ENCODE measurements at places on chromosomes 16 and 17. TPM values are rescaled to one million over a fixed set of nuclear protein-coding genes. Genes with fewer than 3 reads are reported as not detected.

GCGR gene
- not detected for total RNA-seq

FADS6 gene
- total RNA-seq: not detected

OTOP2 gene
- not detected for total RNA-seq

SCGB1C2 gene
- not detected for total RNA-seq

NOB1 gene
- 95.2 TPM for total RNA-seq

DOC2A gene
- total RNA-seq: 0.34 TPM

EIF3C gene
- 817 TPM for total RNA-seq

ADGRG1 gene
- 6.0 TPM for total RNA-seq

BICDL2 gene
- total RNA-seq: 0.40 TPM

CLEC18A gene
- total RNA-seq: 0.81 TPM

FBXL19 gene
- total RNA-seq: 22.2 TPM

CCL1 gene
- 0.67 TPM for total RNA-seq

KRT32 gene
- total RNA-seq: not detected

LRRC36 gene
- total RNA-seq: 0.63 TPM

SMTNL2 gene
- not detected for total RNA-seq

CHST6 gene
- total RNA-seq: not detected

KRT23 gene
- total RNA-seq: not detected

LMF1 gene
- total RNA-seq: 15.4 TPM

IRX5 gene
- 0.17 TPM for total RNA-seq

NPIPA2 gene
- 4.7 TPM for total RNA-seq

KAT7 gene
- 60.5 TPM for total RNA-seq

ADORA2B gene
- 0.27 TPM for total RNA-seq

CCDC40 gene
- total RNA-seq: 1.00 TPM

NPTX1 gene
- 1.2 TPM for total RNA-seq

GDPD3 gene
- 9.9 TPM for total RNA-seq

TBC1D28 gene
- total RNA-seq: not detected

TEX14 gene
- 0.17 TPM for total RNA-seq

P2RX1 gene
- total RNA-seq: 0.44 TPM

GAS2L2 gene
- not detected for total RNA-seq

VAT1L gene
- not detected for total RNA-seq

DUS2 gene
- total RNA-seq: 29.2 TPM

TBC1D16 gene
- total RNA-seq: 5.4 TPM

HYDIN gene
- total RNA-seq: not detected

SECTM1 gene
- 12.2 TPM for total RNA-seq

PRSS21 gene
- 4.7 TPM for total RNA-seq

ST6GALNAC2 gene
- 0.19 TPM for total RNA-seq

HSD17B1 gene
- total RNA-seq: 0.52 TPM

VMO1 gene
- not detected for total RNA-seq

VWA3A gene
- total RNA-seq: not detected

ACE gene
- total RNA-seq: 2.6 TPM

IKZF3 gene
- 52.0 TPM for total RNA-seq

MAF gene
- 360 TPM for total RNA-seq

TBX6 gene
- total RNA-seq: 2.9 TPM

NLK gene
- 6.8 TPM for total RNA-seq

CCL2 gene
- total RNA-seq: not detected

IGFBP4 gene
- total RNA-seq: 14.6 TPM

CEMP1 gene
- total RNA-seq: not detected

NPIPA3 gene
- total RNA-seq: 2.1 TPM

HOXB13 gene
- total RNA-seq: not detected

IFI35 gene
- 66.0 TPM for total RNA-seq

CHRNE gene
- 0.56 TPM for total RNA-seq

BRD7 gene
- 103 TPM for total RNA-seq

ALOX12 gene
- total RNA-seq: not detected

CCDC200 gene
- total RNA-seq: not detected

CMTM3 gene
- 64.6 TPM for total RNA-seq

EIF5A gene
- total RNA-seq: 774 TPM

FN3K gene
- total RNA-seq: 2.3 TPM

MYH4 gene
- not detected for total RNA-seq

Data from activated CD4-positive, alpha-beta memory T cell treated with anti-CD3 and anti-CD28 coated beads for 36 hours (primary cell).